Jurkat, Clone E6-1 (cell line): ENCODE measurements at places on chromosomes 12 and 14.

GRCh38 chr14:78638926-78639325, 468.8 kb downstream of the NRXN3 start:
- DNase-seq = no peak

GRCh38 chr12:124770728-124771127, 92.9 kb downstream of the SCARB1 start:
- no peak for DNase-seq

GRCh38 chr14:95227279-95227860, 70.0 kb upstream of the DICER1 start:
- DNase-seq = no peak

- no peak for DNase-seq
These were observed 44.9 kb downstream of the BBS10 start for GRCh38 chr12:76303365-76303764.

DNA sequence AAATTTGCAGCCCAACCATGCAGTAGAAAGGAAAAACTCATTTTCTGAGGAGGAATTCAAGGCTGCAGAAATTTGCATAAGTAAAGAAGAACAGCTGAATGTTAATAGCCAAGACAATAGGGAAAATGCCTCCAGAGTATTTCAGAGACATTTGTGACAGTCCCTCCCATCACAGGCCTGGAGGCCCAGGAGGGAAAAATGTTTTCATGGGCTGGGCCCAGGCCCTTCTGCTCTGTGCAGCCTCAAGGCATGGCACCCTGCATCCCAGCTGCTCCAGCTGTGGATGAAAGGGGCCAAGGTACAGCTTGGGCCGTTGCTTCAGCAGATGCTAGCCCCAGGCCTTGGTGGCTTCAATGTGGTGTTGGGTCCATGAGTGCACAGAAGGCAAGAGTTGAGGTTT, 62.3 kb downstream of the ATXN7L3B start:
- DNase-seq = no peak

GRCh38 chr14:35155962-35156361, 33.6 kb downstream of the PRORP start:
- DNase-seq = no peak

DNA sequence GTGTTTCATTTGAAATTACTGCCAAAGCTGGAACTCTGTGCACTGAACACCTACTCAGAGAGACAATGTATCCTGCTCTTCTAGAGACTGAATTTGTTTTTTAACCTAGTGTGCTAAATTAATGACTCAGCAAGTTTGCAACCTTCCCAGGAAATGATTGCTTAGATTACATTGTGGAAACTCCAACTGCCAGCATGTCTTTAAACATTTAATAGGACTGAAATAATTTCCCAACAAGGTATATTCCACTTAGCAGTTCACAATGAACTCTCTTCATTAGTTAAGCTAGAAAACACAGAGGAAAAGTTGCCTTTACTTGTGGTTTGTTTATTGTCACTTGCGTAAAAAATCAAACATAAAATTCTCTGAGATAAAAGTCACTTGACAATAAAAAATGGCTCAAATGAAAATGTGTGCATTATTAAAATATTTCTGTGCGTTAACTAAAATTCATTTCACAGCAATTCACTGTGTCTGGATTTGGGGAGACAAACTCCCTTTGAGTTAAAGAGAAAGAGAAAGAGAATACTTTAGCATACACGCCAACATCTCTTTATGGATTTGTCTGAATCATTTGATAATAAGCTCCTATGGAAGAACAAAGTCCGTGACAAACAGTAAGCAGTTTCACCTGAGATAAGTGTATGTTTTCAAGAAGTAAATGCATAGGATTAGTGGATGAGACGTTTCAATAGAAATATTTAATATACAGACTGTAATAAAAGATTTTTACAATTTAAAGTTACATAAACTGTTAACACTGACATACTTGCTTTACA, 284.0 kb downstream of the PRKD1 start:
- DNase-seq = no peak

GRCh38 chr12:93722835-93723567, 45.8 kb downstream of the CRADD start:
- no peak for DNase-seq

- no peak for DNase-seq
These were observed 68.5 kb upstream of the FUT8 start for GRCh38 chr14:65344011-65344410.

DNA sequence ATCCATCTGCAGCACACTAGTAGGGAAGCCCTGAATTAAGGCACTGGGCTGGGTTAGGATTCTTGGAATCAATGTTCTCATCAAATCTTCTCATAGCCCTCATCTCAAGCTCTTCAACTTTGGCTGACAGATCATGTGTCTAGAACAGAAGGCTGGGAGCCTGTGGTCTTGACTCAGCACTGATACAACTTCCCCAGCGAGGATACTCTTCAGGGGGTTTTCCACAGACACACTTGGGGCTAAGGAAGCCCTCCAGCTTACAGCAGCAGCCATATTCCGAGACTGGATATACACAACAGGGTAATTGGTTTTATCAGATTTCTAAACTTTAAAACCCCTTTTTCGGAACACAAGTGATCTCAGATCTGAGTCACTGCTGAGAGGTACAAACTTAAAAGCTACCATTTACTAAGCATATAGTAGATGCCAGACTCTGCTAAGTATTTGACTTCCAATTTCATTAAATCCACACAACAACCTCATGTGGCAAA, 3.5 kb downstream of the FMNL3 start:
- DNase-seq = no peak

DNA sequence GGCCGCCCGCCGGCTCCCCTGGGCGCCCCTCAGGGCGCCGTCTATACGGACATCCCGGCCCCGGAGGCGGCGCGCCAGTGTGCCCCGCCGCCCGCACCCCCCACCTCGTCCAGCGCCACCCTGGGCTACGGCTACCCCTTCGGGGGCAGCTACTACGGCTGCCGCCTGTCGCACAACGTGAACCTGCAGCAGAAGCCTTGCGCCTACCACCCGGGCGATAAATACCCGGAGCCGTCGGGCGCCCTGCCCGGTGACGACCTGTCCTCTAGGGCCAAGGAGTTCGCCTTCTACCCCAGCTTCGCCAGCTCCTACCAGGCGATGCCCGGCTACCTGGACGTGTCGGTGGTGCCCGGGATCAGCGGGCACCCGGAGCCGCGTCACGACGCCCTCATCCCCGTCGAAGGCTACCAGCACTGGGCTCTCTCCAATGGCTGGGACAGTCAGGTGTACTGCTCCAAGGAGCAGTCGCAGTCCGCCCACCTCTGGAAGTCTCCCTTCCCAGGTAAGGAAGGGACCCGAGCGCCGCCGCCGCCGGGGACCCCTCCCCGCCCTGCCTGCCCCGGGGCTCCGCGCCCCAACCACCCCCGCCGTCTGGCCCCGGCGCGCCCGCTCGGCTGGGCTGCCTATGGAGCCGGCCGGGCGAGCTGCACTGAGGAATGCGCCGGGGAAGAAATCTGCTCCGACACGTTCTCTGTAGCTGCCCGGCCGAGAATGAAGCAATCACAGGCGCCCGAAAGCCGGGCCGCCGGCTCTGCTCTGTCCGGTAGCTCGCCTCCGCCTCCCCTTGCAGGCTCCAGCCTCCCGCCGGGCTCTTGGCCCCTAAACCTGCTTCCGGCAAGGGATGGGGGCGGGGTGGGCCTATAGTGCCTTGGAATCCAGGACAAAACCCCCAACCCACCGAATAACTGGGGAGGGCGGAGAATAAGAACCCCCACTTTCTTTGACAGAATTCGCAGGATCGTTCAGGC, 794 bp downstream of the HOXC13 start:
- no peak for DNase-seq

- DNase-seq = no peak
These were observed 49.5 kb upstream of the GNPNAT1 start for GRCh38 chr14:52840877-52841276.

DNA sequence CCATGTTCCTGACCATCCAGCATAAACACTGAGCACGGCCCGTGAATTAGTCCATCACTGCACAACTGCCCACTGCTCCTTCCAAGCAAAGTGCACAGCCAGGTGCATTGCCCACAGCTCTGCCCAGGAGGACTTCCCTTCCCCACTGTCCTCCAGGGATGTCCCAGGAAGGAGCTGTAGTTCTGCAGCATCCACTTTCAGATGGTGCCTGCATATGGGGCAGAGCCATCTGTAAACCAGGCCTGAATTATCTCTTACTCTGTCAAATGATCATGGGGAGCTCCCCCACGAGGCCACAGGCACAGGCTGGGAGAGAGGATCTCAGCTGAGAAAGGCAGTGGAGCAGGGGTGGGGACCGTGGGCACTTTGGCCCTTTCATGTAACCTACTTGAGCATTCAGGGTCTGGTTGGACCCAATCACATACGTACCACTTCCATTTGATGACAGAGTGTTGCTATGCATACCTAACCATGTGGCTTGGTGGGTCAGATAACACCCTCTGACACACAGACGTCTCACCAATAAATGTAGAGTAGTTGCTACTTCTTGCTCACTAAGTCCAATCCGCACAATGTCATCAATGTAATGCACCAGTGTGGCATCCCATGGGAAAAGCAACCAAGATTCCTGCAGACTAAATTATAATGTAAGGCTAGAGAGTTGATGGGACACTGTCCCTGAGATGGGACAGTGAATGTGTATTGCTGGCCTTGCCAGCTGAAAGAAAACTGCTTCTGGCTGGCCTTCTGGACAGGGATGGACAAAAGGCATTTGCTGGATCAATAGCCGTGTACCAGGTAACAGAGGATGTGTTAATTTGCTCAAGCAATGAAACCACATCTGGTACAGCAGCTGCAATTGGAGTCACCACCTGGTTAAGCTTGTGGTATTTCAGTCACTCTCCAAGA, 113.8 kb upstream of the C14orf180 start:
- DNase-seq = no peak

DNA sequence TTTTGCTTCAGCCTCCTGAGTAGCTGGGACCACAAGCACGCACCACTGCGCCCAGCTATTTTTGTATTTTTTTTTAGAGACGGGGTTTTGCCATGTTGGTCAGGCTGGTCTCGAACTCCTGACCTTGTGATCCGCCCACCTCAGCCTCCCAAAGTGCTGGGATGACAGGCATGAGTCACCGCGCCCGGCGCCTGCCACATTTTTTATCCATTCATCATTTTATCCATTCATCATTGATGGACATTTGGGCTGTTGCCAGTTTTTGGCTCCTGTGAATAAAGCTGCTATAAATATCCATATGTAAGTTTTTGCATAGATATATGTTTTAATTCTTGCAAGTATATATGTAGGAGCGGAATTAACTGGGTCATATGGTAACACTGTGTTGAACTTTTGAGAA, 79.5 kb downstream of the DAAM1 start:
- no peak for DNase-seq

DNA sequence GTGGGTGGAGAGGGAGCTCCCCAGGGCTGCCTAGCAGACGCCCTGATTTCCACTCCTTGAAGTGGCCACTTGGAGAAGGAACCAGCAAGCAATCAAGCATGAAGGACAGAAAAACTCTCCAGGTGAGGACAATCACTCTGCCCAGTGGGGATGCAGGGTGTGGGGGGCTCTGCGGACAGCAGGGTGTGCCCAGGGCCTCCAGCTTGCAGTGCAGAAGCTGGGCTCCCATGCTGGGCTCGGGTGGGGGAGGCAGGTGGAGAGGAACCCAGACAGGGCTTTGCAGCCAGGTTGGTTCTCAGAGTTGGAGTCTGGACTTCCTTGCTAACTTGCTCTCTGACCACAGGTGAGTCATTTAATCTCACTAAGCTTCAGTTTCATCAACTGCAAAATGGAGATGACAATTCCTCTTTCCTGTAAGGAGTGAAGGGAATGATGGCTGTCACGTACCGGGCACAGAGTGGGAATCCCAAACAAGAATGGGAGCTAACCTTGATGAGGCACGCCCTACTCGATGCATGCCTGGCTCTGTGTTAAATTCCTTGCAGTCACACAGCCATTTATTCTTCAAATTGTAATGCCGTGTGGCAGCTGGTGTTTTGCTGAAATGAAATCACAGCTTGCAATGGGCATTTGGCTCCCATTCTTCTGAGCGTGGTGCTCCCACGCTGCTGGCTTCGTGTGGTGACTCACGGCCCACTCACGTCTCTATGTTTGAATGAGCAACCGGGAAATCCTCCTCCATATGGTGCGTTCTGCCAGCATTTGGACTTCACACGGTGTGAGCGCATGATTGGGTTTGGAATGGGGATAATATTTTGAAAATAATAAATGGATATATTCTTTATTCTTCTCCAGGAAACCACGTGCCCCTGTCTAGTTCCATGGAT, 75.2 kb downstream of the PRIMA1 start:
- no peak for DNase-seq

DNA sequence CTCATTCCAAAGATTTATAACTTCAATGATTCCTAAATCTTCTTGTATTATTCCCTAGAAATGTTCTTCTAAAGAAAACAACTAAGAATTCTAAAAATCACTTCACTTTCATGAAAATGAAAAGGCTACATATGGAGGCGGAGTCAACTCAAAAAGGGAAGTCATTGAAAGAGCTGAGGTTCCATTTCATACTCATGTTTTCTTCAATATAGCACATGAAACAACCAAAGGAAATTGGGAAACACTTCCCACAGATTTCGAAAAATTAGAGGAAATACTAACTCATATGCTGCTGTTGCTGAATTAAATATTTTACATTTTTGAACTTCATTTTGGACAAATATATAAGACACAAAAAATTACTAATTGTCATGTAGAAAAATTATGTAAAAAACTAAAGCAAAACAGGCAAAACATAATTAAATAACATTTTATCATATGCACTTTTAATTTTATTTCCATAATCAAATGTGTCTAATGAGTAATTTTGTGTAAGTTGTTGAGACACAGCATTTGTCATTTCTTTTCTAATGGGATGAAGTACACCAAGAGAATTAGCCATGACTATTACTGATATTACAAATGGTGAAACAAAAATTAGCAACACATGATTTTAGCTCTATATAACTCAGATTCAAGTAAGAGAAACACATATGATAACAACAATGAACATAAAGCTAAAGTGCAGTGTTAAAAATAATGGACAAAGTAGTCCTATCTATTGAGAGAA, at the start of gene CD163:
TSS of gene CD163 (minus strand) at position 92 of the 730 bp plus-strand sequence. CDS start at position 5, 87 bp downstream.
- no peak for DNase-seq

GRCh38 chr12:129016159-129016558, 162.9 kb downstream of the GLT1D1 start:
- DNase-seq = no peak

DNA sequence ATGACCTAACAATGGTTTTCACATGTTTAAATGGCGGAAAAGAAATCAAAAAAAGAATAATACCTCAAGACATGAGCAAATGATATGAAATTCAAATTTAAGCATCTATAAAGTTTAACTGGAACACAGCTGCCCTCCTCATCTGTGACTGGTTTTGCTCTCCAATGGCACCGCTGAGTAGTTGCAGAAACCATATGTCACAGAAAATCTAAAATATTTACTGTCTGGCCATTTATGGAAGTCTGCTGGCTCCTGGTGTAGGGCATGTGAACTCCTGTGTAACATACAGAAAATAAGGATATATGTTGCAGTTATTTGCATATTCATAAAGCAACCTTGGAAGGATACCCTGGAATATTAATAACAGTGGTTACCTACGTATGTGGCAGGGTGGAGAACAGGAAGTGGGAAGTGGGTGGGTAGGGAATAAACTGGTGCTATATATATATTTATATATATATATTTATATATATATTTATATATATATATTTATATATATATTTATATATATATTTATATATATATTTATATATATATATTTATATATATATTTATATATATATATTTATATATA, 48.4 kb downstream of the LTBP2 start:
- DNase-seq = no peak

- DNase-seq = no peak
These were observed 156.5 kb downstream of the KCNK10 start for GRCh38 chr14:88166616-88167015.
